ENCODE measurements at places on chromosomes 7 and 10.

- DNase-seq = no peak
These were observed 52.9 kb downstream of the ELMO1 start for GRCh38 chr7:37395618-37396259.

DNA sequence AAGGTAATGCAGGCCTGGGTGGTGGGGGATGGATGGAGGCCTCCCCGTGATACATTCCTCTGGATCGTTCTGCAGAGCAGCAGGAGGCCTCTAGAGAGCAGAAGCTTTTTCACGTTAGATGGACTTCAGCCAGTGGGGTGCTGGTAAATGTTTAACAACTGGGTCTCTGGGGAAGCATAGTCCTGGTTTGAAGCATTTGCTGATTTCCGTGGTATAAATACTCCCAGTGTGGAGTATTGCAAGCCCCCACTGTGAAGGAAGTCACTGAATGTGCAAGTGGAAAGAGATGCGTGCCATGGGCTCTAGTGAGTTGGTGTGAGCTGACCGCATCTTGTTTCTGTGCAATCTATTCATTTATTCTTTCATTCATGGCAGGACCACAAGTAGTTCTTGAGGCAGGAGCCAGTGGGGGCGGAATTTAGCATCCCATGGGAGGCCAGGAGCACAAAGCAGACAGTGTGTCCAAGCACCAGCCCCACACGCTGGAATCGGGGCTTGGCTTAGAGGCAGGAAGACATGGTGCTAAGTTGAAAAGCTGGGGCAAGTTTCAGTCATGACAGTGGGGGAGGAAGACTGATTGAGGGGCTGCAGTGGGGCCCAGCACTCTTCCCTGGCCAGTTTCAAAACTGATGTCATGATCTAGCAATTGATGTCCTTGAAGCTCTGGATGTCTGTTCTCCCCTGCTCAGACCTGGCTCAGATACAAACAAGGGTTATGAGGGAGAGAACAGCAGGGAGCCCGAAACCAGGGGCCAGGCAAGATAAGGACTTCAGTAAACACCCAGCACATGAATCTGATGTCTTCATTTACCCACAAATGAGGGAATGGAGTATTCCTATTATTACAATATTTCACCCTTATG, 280.9 kb upstream of the LYZL1 start:
- DNase-seq = no peak

GRCh38 chr7:137774793-137775201, 72.0 kb downstream of the DGKI start:
- DNase-seq = peak; percentile 6

DNA sequence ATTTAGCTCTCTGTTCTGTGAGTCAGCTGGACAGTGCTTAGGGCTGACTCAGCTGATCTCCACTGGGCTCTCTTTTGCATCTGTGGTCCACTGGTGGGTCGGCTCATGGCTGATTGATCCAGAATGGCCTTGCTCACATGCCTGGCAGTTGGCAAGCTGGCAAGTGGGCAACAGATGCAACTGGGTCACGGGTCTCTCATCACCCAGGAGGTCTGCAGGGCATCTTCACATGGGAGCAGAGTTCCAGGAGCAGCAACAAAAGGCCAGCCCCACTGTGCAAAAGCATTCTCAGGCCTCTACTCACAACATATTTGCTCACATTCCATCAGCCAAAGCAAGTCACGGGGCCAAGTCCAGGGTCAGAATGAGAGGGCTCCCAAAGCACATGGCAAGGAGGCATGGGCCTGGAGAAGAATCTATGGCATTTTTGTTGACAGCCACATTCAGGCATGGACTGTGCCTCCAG, 98.8 kb downstream of the OAT start:
- no peak for DNase-seq

DNA sequence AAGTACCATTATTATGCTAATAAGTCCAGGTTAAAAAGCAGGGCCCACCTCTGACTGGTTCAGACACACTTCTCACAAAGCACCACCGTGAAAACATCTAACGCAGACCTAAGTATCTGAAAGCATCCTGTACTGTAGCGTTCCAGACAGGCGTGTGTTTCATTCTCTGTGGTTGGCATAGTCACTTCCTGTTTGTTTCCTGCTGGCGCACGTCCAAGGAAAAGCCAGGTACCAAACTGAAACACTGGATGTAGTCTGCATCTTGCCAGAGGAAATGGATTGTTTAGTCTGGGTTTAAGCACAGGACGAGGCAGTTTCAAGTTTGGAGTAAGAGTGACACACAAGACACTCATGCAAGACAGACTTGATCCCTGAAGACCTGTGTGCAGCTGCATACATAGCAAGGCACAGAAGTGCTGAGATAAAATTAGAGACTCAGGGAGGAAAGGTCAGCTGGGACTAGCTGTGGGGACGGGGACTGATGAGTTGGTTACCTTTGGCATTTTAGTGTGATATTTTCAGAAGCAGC, 23.3 kb downstream of the BPGM start:
- peak; percentile 60 for DNase-seq

DNA sequence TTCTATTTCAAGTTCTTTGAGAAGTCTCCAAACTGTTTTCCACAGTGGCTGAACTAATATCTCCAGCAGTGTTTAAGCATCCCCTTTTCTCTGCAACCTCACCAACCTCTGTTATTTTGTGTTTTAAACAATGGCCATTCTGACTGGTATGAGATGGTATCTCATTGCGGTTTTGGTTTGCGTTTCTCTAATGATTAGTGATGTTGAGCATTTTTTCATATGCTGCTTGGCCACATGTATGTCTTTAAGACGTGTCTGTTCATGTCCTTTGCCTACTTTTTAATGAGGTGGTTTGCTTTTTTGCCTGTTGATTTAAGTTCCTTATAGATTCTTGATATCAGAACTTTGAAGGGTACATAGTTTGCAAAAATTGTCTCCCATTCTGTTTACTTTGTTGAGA, 156.6 kb upstream of the IMMP2L start:
- DNase-seq = no peak

- no peak for DNase-seq
These were observed 29.1 kb downstream of the RSU1 start for GRCh38 chr10:16788125-16788524.

GRCh38 chr10:56472978-56473377, 111.9 kb upstream of the ZWINT start:
- no peak for DNase-seq

DNA sequence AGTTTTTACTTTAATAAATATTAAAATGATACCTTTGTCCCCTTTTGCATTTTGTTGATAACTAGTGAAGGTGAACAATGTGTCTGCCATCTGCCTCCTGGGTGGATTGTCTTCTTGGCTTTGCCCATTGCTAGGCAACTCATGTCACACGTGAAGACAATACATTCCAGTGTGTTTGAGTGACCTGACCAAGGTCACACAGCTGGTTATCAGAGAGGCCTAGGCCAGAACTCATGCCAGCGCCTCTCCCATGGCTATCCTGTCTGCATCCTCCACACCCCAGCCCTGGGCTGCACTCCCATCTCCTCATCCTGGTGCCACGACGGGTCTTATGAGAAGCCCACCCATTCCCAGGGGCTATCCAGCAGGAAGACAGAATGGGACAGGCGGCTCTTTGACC, 108.7 kb downstream of the PLCE1 start:
- no peak for DNase-seq
